ENCODE measurements at places on chromosomes 13 and 19.
A peak's percentile ranks its signal among the peaks of the same experiment; 100 is the strongest.

DNA sequence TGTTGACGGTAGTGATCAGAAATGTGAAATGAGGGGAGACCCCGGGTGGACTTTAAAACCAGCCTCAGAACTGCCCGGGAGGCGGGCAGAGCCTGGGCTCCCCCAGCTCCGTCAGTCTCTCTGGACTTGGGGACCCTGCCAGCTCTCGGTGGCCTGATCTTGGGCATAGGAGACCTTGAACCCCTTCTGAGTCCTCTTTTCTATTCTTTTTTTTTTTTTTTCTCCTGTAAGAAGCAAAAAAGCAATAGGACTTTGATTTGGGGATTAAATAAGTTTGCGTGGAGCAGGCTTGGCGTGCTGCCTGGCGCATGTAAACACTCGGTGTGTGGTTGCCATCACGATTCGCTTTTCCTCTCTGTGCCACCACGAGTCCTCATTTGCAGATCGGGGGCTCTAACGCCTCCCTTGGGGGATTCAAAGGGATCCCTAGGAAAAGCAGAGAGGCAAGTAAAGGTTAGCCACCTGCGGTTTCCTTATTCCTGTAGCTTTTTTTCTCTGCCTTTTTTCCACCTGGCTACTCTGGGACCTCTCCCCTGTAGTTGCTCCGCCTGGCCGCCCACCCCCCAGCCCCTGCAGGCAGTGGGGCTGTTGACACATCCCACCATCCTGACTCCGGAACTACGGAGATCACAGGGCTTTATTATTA, 1.3 kb downstream of the SAFB start:
- peak; percentile 40 for DNase-seq

- DNase-seq = no peak
Observed at GRCh38 chr13:105441051-105441750, 1094.3 kb downstream of the EFNB2 start.

DNA sequence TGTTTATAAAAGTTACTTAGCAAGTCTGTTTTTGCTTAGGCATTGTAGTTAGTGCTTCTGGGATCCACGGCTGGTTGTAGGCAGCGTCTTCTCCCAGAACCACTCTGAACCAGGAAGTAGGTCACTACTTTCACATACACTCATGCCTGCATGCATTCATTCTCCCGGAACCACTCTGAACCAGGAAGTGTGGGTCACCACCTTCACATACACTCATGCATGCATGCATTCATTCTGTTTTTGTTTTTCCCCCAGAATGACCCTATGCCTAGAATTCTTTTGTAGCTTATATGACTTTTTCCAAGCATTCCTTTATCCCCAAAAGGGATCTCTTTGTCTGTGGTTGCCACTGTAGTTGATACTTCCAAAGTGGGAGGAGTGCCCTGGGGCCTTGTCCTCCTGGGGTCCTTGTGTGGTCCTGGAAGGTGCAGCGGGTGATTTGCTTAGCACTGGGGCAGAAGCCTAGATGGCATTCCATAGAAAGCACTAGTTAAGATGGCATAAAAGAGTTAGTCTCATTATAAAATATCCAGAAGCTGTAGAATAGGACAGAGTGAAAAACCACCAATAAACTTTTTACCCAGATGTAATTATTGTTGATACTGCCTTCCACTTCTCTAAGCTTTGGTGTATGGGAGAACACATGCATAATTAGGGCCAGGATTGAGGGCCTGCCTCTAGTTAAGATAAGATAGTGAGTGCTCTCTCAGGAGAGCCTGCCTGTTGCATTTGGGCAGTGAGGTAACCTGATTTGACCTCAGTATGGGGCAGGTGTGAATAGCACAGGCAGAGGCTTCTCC, 68.6 kb upstream of the TEX29 start:
- no peak for DNase-seq

DNA sequence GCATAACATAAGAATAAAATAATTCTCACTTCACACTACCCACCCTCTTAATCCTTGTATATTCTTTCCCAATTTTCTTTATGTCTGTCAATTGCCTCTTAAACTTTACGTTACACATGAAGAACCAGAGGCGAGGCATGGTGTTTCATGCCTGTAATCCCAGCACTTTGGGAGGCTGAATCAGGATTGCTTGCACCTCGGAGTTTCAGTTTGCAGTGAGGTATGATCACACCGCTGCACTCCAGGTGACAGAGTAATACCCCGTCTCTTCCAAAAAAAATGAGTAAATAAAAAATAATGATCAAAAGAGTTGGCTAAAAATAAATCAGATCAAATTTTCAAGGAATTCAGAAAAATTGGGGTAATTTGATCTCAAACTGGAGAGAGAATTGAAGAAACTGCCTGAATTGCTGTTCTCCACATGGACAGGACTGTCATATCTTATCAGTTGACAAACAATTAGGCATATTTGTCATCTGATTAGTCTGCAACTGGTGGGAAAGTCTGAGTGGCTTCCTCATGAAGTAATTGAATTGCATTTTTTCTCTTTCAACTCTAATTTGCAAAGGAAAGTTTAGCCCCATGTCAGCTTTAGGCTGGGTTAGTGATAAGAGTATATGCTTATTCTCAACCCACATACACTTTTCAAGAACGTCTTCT, 302.9 kb downstream of the ITGBL1 start:
- no peak for DNase-seq

- DNase-seq = peak; percentile 97
Observed at GRCh38 chr19:1568320-1569019, at the start of gene MEX3D. TSS of gene MEX3D (minus strand) at chr19:1568325. CDS start at chr19:1568058, 267 bp downstream.

GRCh38 chr19:33294058-33294798, 8.1 kb downstream of the CEBPA start:
- no peak for DNase-seq

- no peak for DNase-seq
Observed at GRCh38 chr13:48412881-48413351, at the start of gene LPAR6. TSS of gene LPAR6 (minus strand) at chr13:48413113. CDS start at chr13:48412423, 690 bp downstream.

- DNase-seq = no peak
Observed at GRCh38 chr13:93029536-93029935, 197.1 kb upstream of the GPC6 start.

DNA sequence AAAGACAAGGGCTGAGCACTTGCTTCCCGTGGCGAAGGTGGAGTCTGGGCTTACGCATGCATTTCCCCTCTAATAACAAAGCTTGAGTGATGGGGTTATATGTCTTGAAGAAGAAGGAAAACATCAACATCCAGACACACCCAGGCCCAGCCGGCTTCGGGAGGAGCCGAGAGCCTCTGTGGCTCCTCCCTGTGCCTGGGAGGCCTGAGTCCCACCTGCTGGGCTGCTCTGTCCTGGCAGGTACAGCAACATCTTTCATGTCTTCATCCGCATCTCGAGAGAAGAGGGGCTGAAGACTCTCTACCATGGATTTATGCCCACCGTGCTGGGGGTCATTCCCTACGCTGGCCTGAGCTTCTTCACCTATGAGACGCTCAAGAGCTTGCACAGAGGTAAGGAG, 30.6 kb downstream of the TMEM161A start:
- no peak for DNase-seq

- DNase-seq = no peak
Observed at GRCh38 chr19:21910318-21910717, 74.3 kb upstream of the ZNF43 start.

GRCh38 chr13:30898678-30899241, 7.3 kb upstream of the MEDAG start:
- peak; percentile 70 for DNase-seq

DNA sequence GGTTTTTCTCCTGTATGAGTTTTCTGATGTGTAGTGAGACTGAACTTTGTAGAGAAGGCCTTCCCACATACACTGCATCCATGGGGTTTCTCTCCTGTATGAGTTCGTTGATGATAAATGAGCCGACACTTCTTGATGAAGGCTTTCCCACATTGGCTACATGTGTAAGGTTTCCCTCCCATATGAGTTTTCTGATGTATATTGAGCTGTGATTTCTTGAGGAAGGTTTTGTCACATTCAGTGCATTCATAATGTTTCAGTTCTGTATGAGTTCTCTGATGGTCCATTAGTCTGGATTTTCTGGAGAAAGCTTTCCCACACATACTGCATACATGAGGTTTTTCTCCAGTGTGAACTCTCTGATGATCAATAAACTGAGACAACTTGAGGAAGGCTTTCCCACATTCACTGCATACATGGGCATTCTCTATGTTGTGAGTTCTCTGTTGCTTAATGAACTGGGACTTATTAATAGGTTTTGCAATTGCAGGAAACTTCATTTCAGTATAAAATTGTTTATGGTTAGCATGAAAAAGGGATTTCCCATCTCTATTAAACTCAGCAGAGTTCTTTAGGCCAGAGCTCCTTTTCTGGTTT, 7.5 kb upstream of the ZNF350 start:
- no peak for DNase-seq

GRCh38 chr19:41783612-41784011, 12.8 kb upstream of the CEACAM3 start:
- DNase-seq = no peak

DNA sequence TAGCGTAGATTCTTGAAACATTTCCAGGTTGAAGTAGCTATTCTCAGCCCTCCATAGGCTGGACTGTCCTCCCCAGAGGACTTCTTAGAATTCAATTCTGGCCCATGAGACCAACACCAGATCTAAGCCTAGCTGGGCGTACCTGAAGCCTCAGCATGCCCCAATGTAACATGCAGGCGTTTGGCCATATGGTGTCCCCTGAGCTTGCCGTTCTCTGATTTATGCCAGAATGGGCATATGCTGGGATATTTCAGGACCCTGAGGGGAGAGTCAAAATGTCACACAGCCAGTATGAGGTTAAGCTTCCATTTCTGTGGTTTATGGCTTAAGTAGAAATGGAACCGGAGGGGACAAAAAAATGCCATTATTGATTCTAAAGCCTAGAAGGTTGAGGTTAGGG, 317.7 kb upstream of the OBI1 start:
- no peak for DNase-seq

DNA sequence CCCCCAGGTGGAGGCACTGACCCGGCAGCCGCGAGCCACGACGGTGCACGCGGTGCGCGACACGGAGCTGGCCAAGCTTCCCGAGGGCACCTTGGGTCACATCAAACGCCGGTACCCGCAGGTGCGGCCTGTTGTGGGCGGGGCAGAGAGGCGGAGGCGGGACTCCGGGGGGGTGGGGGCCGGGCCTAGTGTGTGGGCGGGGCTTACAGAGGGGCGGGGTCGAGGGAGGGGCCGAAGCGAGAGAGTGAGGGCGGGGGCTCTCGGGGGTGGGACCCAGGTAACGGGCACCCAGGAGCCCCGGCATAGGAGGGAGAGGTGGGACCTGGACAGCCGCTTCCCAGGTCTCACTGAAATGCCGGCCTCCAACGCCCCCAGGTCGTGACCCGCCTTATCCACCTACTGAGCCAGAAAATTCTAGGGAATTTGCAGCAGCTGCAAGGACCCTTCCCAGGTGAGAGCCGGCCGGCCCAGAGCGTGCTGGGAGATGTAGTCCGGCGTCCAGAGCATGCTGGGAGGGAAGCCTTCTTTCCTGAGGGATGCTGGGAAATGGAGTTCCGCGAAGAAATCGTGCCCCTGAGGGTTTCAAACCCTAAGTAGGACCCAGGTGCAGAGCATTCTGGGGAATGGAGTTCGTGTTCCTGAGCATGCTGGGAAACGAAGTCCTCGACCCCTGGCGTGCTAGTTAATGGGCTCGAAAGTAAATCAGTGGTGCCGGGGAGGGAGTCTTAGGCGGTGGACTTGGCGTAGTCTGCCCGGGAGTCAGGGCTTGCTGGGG, 15.7 kb downstream of the PNPLA6 start:
- peak; percentile 46 for DNase-seq

DNA sequence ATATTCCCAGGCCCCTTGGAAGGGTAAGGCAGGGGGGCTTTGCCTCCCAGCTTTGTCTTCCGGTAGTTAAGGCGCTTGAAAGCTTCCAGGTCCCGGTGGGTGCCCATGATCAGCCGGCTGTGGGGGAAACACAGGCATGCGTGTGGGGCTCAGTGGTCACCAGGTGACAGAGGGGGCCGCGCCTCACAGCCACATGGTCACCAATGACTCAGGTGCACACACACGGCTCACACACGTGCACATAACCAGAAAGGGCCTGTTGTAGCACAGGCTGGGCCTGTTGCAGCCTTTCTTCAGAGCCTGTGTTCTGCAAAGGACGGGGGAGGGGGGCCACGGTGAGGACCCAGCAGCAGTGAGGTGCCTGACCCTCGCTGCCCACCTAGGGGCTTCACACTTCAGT, 5.9 kb downstream of the NANOS3 start:
- no peak for DNase-seq

- DNase-seq = peak; percentile 48
Observed at GRCh38 chr19:2567580-2567979, 91.7 kb downstream of the GADD45B start.

DNA sequence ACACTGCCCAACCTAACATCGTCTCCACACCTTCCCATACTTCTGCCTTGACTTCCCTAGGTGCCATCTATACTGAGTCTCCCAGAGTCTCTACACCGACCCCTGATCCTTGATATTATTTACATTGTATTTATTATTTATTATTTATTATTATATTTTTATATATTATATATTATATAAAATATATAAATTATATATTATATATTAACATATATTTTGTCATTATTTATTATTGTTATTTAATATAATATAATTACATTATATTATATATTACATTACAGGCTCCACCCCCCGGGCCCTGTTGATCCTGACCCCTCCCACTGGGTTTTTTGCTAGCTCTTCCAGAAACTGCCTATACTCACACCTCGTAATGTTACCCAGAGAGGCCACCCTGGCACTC, 18.4 kb upstream of the TOMM40 start:
- DNase-seq = no peak

DNA sequence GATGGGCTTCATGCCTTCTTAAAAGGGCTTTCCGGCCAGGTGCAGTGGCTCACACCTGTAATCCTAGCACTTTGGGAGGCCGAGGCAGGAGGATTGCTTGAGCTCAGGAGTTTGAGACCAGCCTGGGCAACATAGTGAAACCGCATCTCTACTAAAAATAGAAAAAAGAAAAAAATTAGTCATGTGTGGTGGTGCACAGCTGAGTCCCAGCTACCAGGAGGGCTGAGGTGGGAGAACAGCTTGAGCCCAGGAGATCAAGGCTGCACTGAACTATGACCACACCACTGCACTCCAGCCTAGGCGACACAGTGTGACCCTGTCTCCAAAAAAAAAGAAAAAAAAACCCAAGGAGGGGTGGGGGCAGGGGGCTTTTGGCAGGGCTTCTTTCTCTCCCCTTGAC, 7.2 kb downstream of the CARS2 start:
- no peak for DNase-seq

- DNase-seq = no peak
Observed at GRCh38 chr19:5352229-5352763, 11.7 kb upstream of the PTPRS start.

DNA sequence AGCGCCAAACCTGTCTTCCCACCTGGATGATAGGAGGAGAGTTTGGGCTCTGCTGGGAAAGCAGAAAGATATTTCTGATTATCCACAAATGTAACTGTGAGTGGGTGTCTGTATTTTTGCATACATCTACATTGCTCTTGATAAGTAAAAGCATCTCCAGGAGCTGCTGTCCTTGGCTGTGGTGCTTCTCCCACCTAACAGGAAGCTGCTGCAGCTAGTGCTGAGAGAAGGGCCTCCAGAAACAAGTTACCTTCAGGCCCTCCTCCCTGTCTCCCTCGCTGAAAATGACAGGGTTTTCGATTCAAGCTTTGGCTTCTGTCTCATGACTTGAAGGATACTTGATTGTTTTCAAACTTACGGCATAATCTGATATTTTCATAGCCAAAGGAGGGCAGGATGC, 90.1 kb downstream of the FOXO1 start:
- no peak for DNase-seq

- no peak for DNase-seq
Observed at GRCh38 chr19:17302391-17303166, 646 bp downstream of the ABHD8 start.

GRCh38 chr19:54430306-54431254, 15.3 kb downstream of the TTYH1 start:
- no peak for DNase-seq

Data from hepatic stellate cell (primary cell).